Gastrocnemius medialis (tissue), 4 donors: ENCODE measurements at places on chromosomes 6 and 20. TPM values are rescaled to one million over a fixed set of nuclear protein-coding genes. Genes with fewer than 3 reads are reported as not detected.

DNA sequence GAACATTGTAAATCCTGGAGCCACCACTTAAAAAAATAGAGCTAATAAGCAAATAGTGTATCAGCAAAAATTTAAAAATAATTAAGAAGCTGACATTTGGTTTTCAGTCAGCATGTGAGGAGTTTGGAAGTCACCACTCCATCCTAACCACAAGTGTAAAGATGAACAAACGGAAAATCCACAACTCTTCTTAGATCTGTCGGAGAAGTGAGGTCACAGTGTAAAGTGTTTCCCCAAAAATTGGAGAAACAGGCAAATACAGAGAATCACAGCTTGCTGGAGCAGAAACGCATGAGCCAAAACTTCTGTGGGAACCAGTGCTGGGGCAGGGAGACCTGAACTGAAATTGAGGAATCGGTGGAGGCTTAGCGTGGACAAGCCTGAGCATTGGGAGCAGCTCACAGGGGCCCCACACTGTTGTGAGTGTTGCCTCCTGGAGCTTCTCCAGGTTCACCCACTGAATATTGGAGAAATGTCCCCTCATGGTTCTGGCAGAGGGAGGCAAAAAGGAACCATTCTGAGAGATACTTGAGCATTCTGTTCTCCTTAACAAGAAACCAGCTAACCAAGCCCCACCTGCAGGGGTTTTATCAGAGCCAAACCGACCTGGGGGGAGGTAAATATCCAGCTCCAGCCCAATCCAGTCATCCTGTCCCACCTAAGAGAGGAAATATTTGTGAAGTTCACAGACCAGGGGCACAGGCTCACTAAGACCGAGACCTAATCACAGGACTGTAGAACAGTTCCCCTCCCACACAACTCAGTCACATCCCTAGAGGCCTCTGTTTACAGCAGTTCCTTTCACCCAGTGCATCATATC is 192.0 kb downstream of the ERMARD start:
- DNase-seq: no peak

- no peak for DNase-seq
Observed at GRCh38 chr20:53847139-53847836, 223.1 kb downstream of the BCAS1 start.

- DNase-seq: no peak
Observed at GRCh38 chr6:44554194-44554593, 166.7 kb downstream of the CDC5L start.

BIRC7 gene
- not detected for total RNA-seq

DCDC2 gene
- total RNA-seq: 0.64 TPM

STMND1 gene
- not detected for total RNA-seq
